ENCODE measurements at places on chromosomes 16 and 17.

- no peak for DNase-seq
Measured at GRCh38 chr16:20327444-20328041, at the start of gene GP2. Gene GP2, minus strand, starts transcription at chr16:20327513. Its CDS starts 1,082 bp downstream, at chr16:20326431.

DNA sequence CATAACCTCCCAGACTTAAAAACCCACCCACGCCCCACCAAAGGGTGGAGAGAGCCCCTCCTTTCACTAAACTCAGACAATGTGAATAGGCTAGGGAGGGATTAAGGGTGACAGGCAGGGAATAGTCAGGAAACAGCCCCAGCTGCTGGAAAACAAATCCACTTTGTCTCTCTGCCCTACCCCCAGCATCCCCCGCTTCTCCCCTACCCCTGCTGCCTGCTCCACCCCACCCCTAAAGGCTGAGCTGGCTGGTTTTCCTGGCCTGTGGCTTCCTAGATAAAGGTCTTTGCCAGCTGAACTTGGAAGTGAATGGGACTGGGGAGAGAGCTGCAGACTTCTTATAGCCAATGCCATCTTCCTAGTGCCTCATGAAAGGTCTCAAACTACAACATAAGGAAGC lies 15.0 kb downstream of the CAVIN1 start:
- no peak for DNase-seq

- DNase-seq = no peak
Measured at GRCh38 chr16:56994311-56994710, 5.0 kb downstream of the NLRC5 start.

GRCh38 chr16:51938861-51939260 lies 608.1 kb downstream of the TOX3 start:
- no peak for DNase-seq

DNA sequence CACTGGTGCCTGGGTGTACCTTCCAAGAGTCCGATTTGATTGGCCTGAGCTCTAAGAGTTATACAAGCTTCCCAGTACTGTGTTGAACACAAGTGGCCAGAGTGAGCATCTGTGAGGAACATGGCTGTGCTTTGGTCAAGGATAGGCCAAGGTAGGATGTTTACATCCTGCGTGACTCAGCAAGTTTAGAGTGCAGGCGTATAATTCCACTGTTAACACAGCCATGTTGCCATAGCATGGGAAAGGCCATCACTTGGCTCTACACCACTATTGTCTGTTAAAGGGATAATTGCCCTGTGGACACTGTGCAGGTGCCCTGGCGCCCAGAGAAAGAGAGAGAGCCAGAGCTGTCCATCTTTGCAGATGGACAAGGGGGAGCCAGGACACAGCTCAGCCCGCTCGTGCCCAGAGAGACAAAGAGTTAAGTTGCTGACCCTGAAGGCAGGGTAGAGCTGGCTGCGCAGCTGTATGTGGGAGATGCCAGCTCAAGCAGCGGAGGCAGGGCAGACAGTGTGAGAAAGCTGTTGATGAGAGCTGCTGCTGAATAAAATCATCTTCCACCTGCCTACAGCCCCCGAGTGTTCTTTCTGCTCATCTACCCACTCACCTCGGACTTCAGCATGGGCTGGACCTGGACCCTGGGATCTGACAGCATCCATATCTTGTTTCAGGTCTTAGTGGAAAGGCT lies 11.7 kb downstream of the CFAP52 start:
- no peak for DNase-seq

All from CD4-positive, alpha-beta T cell treated with Interleukin-12 subunit alpha and Interleukin-12 subunit beta, for 1 hour (primary cell).